Activated CD8-positive, alpha-beta memory T cell treated with anti-CD3 and anti-CD28 coated beads for 1 hour (primary cell): ENCODE measurements at places on chromosomes 1 and 21.

- no peak for DNase-seq
These were observed 16.4 kb downstream of the GPSM2 start for GRCh38 chr1:108893141-108893530.

DNA sequence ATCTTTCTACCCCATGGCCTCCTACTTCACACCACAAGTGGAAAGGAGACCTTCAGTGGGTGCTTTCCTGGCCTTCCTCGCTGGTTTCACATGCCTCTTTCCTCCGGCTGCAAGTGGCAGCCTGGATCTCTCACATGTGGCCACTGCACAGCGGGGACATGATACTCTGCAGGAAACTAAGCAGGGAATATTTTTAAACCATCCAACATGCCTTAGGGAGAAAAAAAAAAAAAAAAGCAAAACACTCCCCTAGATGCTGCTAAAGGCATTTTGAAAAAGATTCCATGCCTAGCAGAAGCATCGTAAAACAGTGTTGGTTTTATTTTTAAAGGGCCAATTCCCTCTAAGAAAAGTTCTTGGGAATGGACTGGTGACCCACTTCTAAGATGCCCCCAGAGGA lies 12.2 kb upstream of the GJA5 start:
- no peak for DNase-seq

- DNase-seq, result no peak
These were observed 180.2 kb downstream of the ATG4C start for GRCh38 chr1:62964141-62964540.

GRCh38 chr1:195336812-195337211 lies 1271.4 kb downstream of the KCNT2 start:
- no peak for DNase-seq

- DNase-seq, result no peak
These were observed 579 bp upstream of the TENT5C start for GRCh38 chr1:117605164-117605773.

DNA sequence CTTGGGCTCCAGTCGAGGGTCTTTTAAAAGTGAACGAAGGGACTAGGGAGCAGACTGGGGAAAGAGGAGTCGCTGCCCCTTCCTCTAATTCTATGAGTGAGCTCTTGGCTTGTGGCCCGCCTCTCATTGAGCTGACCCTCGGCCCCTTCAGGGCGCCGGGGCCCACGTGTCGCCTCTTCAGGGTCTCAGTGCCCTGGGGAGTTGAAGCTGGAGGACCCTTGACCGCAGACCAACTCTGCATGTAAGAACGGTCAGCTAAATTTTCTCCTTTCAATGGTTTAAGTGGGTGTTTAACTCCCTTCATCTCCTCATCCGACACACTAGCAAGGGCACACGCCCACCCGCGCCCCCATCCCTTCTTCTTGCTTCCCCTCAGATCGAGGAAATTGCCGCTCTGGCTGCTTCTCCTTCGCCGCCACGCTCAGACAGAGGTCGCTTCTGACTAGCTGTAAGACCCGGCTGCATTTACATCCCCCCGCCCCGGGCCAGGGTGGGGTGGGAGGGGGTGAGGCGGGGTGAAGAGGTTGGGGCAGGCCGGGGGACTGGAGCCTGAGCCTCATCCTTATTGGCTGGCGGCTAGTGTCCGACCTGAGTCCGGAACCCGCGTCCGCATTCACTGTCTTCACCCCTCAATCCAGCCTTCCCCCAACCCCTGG lies 10.9 kb downstream of the NR5A2 start:
- DNase-seq, result no peak

GRCh38 chr1:59687081-59687480 lies 127.7 kb upstream of the HOOK1 start:
- DNase-seq, result no peak

- DNase-seq, result no peak
These were observed 5.0 kb downstream of the SLC19A1 start for GRCh38 chr21:45537111-45537745.

- DNase-seq, result no peak
These were observed 94.1 kb downstream of the GREM2 start for GRCh38 chr1:240517891-240518290.

DNA sequence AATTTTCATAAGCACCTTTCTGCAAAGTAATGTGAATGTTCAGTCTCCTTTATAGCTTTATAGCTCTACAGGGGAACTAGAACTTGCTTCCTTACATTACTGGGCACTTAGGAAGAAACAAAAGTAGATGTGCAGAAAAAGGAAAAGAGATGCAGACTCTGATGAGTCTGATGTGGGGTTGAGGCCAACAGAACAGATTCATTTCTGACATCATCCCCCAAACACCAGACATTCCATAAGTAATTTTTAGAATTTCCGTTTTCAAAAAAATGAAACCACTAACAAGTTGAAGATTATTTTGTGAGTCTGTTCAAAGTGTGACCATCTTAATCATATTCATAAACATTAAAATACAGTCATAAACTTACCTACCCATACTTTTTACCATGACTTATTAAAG lies 96.0 kb downstream of the NRIP1 start:
- no peak for DNase-seq

- DNase-seq, result no peak
These were observed 86.0 kb downstream of the UBIAD1 start for GRCh38 chr1:11358984-11359383.

- DNase-seq, result peak; percentile 57
These were observed 4.3 kb upstream of the C1QTNF12 start for GRCh38 chr1:1250786-1251284.

- no peak for DNase-seq
These were observed 6.3 kb downstream of the PFDN2 start for GRCh38 chr1:161111527-161111926.
